HFF-Myc (cell line): ENCODE measurements at places on chromosomes 7 and 10.
A peak's percentile ranks its signal among the peaks of the same experiment; 100 is the strongest.

GRCh38 chr7:84297616-84298015, 103.0 kb upstream of the SEMA3A start:
- DNase-seq: no peak

GRCh38 chr10:129476431-129476830, 9.4 kb downstream of the MGMT start:
- no peak for DNase-seq

DNA sequence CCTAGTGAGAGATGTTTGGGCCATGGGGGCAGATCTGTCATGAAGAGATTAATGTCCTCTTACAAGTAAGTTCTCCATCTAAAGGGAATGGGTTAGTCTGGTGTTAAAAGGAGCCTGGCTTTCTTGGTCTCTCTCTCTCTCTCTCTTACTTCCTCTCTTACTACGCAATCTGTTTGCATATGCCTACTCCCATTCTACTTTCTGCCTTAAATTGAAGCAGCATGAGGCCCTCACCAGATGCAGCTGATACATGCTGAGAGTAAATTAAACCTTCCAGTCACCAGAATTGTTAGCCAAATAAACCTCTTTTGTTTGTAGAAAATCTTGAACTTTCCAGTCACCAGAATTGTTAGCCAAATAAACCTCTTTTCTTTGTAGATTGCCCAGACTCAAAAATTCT, 884.1 kb downstream of the NRG3 start:
- DNase-seq: no peak

- DNase-seq: peak; percentile 62
These were observed 3.7 kb downstream of the AGR2 start for GRCh38 chr7:16801111-16801542.

- no peak for DNase-seq
These were observed 153.6 kb downstream of the RGS10 start for GRCh38 chr10:119388849-119389345.

GRCh38 chr10:88920198-88920597, 32.4 kb downstream of the ACTA2 start:
- DNase-seq: no peak

DNA sequence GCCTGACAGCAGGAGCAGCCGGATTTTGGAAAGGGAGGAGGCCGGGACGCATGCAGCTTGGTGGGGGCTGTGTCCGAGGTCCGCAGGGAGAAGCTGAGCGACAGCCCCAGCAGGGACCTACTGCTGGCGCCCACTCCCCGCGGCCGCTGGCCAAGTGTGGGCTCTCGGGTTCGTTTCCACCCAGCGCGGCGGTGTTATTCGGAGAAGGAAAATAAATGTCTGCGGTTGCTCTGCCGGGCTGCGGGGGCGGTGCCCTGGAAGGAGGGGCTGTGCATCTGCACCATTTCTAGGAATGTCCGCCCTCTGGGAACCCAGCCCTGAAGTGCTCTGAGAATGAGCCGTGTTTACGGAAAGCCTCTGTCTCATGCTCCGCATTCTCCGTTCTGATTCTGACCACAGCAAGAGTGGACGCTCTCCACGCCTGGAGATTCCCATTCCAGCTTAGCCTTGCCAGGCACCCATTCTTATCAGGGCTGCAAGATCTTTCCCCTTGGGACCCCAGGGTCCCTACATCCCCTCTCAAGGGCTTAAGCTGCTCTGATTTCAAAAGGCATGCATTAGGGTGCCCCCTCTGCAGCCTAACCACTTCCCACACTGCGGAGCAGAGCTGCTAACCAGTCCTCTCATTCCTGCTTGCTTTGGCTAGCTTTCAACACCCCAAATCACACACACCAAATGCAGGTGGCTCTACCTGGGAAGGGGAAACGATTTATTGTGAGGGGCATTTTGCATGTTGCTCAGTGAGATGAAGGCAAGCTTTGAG, 256.6 kb upstream of the GLI3 start:
- DNase-seq: peak; percentile 53

DNA sequence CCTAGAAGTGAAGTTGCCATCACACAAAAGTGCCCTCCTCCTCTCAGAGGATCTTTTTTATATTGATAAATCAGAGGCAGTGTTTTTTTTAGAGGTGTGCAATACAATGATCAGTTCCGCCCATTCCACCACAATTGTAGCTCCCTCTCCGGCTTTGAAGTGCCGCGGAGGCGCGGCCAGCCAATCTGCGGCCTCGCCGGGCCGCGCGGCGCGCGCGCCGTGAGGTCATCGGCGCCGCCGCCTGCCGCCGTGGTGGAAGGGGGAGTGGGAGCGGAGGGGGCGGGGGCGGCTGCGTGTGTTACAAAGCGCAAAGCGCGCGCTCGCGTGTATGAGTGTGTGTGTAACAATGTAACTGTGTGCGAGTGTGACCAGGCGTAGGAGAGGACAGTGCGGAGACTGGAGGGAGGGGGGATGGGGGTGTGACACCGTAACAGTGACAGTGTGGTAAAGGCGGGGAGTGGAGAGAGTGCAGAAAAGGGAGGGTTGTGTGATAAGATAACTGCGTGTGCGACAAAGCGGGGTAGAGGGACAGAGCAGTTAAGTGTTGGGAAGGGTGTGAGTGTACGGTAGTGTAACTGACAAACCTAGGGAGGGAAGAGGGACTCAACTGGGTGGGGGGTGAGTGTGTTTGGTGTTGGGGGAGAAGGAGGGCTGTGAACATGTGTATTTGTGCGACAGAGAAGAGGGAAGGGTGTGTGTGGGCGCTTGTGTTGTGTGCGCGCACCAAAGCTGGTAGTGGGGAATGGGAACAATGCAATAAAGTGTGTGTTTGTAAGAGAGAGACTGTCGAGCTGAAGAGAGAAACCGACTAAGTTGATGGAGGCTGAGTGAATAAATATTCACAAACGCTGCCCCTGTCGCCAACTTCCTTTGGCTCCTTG, at the start of gene SP8:
Gene SP8 (minus strand): TSS at position 108 of the 881 bp plus-strand sequence. CDS start 88 bp downstream, at position 20.
- no peak for DNase-seq

GRCh38 chr10:24008164-24009091, 200.5 kb upstream of the KIAA1217 start:
- peak; percentile 21 for DNase-seq

DNA sequence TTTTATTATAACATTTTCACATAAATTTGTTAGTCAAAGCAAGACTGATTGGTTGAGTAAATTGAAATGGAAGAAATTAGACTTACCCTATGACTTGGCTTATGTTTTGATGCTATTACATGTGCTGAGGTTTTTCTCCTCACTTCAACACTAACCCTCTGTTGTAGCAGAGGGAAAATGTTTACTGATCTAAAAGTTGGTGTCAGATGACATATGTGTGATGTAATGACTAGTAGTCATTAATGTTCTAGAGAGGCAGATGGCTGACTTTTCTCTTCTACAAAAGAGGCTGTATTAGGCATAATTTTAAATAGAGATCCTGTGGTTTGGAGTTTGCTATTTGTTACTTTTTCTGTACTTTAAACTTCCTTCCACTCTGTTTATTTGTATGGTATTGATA, 266.0 kb downstream of the BBS9 start:
- DNase-seq: no peak

GRCh38 chr10:79286318-79286951, 60.8 kb upstream of the PPIF start:
- no peak for DNase-seq

- no peak for DNase-seq
These were observed 587 bp upstream of the GRK5 start for GRCh38 chr10:119206603-119207365.

DNA sequence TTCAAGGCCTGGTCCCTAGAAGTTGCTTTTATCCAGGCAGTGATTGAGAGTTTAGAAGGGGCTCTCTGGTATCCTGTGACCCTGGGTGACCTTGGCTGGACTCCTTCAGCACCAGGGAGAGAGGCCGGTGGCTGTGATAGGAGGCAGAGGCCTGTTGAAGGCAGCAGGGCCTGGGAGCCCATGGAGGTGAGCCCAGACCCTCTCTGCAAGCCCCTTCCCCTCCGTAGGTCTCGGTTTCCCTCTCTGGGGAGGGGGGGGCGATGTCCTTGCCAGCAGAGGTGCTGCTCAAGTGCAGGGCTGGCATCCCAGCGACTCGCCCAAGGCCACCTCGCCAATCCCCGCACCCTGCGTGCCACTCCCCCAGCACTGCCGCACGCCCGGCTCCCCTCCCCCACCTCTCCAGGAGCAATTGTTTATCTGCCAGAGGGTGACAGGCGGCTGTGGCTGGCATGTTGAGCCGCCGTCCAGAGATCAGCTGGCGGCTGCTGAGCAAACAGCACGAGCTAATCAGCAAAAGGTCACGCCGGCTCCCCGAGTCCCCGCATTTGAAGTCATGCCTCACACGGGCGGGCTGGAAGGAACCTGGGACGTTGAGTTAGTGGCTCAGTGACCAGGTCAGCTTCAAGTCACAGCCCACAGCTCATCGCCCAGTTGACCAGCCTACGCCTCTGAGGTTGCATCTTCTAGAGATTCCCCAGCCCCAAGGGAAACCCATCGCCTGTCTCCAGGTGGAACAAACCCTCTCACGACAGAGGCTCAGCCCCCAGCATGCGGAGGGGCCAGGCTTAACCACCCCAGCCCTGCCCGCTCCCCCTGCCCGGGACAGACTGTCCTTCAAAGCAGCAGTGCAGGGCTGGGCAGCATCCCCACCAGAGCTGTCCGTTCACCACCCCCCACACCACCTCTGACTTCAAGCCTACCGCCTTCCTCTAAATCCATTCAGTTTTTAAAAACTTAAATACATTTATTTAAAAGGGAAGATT, 43.7 kb downstream of the ELFN1 start:
- DNase-seq: no peak

DNA sequence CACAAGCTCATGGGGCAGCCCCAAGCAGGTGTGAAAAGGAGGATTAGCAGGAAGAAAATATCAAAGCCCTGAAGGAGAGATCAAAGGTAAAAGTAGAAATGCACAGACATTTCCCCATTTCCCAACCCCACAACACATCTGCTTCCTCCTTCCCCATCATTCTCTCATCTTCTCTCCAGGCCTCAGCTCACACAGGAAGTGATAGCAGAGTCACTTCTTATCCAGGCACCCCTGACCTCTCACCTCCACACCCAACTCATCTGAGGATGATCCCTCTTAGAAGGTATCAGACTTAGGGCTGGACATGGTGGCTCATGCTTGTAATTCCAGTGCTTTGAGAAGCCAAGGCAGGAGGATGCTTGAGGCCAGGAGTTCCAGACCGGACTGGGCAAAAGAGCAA, 18.2 kb upstream of the GJC3 start:
- DNase-seq: no peak

DNA sequence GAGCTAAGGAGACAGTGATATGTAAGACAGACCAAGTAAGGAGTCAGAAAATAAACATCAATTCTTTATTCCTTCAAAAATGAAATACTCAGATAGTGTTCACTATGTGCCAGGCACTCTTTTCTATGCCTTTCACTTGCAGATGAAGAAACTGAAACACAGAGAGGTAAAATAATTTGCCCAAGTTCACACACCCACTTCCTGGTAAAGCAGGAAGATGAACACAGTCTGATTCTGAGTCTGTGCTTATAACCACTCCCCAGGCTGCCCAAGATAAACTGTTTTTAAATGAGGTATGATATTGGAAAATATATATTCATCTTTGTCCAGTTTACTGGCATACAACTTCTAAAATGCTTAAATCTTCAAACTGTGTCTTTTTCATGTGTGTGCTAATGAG, 294.4 kb upstream of the NPVF start:
- no peak for DNase-seq

DNA sequence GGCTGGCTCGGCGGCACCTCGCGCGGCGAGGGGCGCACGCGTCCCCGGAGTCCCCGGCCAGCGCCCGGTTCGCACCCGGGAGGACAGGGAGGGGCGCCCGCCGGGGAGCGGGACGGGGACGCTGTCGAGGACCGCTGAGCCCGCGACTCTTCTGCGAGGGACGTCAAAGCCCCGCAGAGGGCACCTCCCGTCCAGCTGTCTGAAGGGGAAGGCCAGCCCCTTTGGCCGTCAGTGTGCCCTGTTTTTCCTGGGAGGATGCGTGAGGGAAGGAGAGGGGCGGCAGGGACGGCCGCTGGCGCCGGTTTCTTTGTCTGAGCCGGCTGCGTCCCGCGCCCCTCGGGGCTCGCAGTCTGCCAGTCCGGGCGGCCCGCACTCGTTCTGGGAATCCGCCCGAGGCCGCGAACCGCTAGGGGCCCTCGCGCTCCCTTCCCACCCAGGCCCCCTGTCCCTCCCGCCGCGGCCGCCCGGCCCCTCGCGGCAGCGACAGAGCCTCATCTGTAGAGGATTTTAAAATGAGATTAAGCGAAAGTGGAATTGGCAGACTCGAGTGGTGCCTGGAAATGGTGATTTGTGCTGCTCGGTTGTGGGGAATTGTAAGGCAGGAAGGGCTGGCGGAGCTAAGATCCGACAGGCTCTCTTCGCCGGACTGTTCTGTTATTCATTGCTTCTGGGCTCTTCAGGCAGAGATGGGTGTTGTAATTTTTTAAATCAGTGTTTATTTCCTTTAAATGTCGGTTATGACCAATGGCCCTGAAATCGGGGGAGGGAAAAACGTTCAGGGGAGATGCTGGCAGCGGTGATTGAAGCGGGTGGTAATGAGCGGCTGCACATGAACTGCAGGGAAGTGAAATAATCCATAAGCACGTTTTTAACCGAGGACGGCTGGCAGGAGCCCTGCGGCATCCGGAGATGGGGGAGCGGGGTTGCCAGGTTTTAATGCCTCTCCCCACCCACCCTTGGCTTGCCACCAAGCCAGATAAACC, 618 bp upstream of the RELN start:
- no peak for DNase-seq

DNA sequence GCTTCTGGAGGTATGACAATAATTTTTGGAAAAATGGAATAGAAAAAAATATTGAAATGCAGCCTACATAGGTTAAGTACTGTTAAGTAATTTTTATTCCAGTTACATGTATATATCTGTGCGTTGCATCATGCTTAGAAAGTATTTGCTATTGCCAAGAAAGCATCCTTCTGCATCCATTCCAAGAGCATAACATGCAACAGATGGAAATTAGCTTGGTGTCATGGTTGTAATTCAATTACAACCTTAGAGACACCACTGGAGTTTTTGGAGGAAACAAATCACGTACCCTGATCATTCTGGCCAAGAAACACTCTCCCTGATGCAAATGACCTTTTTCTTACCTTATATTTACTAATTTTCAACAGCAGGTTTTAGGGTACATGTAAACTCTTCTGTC, 1.7 kb downstream of the AKR1B1 start:
- no peak for DNase-seq

DNA sequence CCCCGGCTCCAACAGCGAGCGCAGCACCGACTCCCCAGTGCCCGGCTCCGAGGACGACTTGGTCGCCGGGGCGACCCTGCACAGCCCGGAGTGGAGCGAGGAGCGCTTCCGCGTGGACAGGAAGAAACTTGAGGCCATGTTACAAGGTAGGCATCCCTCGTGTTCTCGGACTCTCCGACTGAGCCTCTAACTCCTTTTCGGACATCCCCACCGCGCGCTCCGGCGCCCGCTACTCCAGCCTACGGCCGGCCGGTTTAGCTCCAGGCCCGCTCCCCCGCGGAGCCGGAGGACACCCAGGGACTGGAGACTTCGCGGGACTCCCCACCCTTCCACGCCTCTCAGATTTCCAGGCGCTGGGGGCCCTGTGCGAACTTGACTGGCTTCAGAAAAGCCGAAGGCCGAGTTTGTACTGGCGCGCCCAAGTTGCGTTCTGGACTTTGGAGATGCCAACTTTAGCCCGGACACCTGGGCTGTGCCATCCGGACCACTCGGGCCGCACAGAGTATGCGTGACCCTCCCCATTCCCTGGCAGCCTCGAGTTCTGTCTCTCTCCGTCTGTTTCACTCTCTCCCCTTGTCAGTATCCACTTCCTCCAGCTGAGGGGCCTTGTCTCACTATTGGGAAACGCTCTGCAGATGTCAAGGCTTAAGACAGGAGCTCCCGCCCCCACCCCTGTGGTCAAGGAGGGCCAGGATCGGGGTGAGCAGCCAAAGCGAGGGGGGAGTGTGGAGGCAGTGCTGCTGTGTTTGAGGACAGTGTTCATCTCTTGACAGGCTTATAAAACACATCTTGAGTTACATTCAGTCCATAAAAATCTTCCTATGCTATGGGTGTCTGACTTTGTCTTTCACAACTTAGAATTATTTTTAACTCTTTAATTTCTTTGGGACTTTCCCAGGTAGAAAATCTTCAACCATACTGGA, 777 bp downstream of the BICC1 start:
- DNase-seq: peak; percentile 73
